ENCODE measurements at places on chromosomes 6 and 20.

DNA sequence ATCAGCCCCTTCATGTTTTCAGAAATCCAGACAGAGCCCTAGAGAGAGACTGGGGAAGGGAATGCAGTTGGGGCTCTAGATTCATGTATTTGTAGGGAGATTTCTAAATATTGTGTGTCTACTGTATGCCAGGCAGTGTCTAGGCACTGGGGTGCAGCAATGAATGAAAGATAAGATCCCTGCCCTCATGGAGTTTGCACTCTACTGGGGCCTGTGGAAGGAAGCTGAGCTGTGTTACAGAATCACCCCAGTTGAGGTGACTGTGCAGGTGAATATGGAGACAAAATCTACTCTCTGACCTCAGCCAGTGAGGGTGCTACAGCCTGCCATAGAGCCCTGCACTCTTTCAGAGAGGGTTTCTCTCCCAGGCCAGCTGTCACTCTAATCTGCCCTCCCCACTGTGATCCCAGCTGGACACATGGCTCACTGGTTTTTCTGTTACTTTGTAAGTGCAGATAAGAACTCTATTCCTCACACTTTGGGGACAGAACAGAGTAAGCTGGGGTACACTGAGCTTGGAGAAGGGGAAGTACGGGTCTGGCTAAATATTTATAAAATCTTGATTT lies 69.2 kb upstream of the E2F3 start:
- no peak for DNase-seq

- DNase-seq, result no peak
Observed at GRCh38 chr20:43473381-43473704, 15.6 kb downstream of the SRSF6 start.

DNA sequence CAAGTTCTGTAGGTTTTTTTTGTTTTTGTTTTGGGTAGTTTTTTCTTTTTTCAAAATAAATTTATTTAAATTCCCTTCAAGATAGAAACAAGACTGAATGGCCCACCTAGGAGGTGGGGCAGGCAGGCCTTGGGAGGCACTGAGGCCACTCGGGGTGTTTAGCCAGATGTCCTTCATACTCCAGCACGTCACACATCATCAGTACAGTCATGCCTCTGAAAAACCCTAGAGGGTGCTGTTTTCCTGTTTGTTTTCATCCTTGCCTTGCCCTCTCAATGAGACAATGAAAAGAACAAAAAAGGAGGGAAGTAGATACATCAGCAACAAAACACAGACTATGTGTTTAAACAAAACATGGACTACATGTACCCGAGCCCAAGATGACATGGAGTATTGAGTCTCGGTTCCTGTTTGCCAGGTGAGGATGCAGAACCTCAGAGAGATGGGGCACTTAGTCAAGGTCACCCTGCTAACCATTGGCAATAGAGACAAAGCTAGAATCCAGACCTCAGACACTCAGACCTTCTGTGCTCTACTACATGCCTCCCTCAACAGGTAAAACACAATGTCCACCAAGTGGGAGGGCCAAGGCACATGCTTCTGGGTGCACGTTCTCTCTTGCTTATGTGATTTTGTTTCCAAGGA lies 26.8 kb upstream of the CLIC5 start:
- no peak for DNase-seq

DNA sequence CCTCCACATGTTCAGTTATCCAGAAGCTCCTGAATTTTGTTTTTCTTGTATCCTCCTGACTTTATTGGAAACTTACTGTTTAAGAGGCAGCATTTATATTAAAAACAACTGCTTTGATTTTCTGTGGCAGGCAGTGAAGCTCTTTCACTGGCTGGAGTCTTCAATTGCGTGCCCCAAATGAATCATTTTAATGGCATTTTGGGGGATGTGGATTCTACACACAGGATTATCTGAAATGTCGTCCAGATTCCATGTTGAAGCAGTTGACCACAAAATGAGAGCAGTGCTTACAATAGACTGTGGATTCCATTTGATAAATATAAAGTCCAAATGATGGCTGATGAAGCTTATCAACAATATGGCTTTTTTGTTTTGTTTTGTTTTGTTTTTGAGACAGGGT lies 41.0 kb upstream of the HIVEP1 start:
- DNase-seq, result no peak

DNA sequence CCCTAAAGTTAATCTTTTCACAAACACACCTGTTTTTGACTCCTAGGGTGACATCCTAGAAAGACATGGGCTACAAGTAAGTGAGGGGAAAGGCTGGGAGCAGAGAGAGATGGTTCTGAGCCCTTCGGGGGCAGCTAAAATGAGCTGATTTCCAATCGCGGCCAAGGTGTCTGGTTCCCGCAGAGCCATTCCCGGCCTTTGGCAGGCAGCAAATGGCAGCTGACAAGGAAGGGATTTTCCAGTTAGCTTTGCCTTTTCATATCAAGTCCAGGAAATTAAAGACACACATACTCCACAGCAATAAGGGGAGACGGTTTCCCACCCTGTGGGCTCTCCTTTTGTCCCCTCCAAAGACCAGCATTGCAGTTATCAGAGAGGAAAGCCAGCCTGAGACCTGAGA lies 228.5 kb downstream of the ZMYND8 start:
- DNase-seq, result no peak

- no peak for DNase-seq
Observed at GRCh38 chr6:25553502-25553901, 98.5 kb upstream of the SCGN start.

GRCh38 chr6:288866-289265 lies 3.4 kb upstream of the DUSP22 start:
- no peak for DNase-seq

DNA sequence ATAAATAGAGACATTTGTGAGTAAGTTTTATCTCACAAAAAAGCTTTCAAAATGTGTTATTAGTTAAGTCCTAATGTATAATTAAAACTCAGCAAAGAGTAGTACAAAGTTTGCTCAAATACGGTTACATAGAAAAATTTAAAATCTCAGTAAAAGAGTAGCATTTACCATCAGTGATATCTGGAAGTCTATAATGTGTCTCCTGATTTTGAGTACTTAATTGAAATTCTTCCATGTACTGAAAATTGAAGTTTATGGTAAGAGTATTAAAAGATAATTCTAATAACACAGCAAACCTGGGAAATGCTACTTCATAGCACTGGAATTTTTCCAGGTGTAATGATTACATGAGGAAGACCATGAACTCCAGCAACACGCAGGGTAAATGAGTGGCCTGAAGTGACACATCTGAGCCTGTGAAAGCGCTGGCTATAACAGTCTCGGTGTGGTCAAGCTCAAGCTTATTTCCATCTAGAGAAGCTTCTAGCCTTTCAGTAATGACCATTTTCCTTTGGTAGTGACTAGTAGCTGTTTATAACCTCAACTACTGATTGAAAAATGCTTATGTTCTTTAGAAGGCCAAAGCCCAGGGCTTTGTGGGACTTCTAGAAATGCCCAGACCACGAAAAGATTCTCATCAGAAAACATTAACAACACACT lies 203.2 kb downstream of the ISM1 start:
- no peak for DNase-seq

GRCh38 chr6:36612101-36612625 lies 18.0 kb downstream of the SRSF3 start:
- no peak for DNase-seq

GRCh38 chr20:41150664-41151063 lies 13.3 kb downstream of the PLCG1 start:
- no peak for DNase-seq

GRCh38 chr6:107657373-107657754 lies 166.7 kb downstream of the SCML4 start:
- DNase-seq, result no peak

GRCh38 chr20:55424968-55425367 lies 580.4 kb downstream of the CBLN4 start:
- DNase-seq, result no peak

- DNase-seq, result no peak
Observed at GRCh38 chr6:43621078-43621835, 7.8 kb downstream of the GTPBP2 start.

GRCh38 chr20:2346188-2346587 lies 34.5 kb upstream of the TGM6 start:
- no peak for DNase-seq

DNA sequence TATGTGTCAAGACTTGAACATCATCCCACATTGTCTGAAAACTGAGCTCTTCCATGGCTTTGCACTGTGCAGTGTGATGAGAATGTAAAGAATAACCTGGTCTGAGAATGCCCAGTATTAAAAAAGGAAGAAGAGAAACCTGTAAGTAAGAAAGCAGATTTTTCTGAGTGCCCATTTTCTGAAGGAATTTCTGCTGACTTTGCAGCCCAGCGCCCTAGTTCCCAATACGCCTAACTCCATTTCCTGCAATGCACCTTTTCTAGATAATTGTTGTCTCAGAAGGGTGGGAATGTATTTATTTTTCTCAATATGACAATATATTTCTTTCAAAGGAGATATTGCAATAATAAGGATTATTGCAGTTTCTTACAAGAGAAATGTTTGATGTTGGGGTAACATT lies 231.5 kb downstream of the HAO1 start:
- DNase-seq, result no peak

DNA sequence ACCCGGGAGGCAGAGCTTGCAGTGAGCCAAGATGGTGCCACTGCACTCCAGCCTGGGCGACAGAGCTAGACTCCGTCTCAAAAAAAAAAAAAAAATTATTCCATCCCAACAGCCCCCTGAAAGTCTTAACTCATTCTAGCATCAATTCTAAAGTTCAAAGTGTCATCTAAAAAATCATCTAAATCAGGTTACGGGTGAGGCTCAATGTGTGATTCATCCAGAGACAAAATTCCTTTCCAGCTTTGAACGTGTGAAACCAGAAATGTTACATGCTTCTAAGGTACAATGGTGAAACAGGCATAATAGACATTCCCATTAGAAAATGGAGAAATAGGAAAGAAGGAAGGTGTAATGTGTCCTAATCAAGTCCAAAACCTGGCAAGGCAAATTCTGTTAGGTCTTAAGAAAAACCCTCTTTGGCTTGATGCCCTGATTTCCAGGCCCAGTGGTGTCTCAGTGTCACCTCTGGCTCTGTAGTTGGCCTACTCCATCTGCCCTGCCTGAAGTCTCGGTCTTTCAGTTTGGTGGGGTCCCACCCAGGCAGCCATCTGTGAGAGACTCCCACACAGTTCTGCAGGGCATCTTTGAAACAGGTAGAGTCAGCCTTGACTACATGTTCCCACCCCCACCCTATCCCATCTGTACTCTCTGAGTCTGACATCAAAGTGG lies 43.5 kb downstream of the HFE start:
- DNase-seq, result no peak

GRCh38 chr6:113854531-113855499 lies 2.3 kb upstream of the MARCKS start:
- DNase-seq, result no peak

DNA sequence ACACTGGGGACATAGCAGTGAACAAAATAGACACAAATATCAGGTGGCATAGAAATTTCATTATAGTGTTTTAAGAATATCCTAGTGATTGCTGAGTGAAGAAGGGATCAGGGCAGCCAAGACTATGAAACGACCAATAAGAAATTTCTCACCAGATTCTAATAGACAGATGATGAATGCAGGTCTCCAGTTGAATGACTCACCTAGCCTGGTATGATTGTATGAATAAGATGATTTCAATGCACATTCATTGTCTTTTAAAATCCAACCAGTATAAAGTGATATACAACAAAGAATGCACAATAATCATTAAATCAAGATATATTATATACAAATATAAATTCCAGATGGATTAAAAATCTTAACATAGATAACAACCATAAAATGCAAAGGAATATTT lies 124.5 kb upstream of the TENT5A start:
- DNase-seq, result no peak

- no peak for DNase-seq
Observed at GRCh38 chr6:35311390-35312075, 13.9 kb downstream of the DEF6 start.

DNA sequence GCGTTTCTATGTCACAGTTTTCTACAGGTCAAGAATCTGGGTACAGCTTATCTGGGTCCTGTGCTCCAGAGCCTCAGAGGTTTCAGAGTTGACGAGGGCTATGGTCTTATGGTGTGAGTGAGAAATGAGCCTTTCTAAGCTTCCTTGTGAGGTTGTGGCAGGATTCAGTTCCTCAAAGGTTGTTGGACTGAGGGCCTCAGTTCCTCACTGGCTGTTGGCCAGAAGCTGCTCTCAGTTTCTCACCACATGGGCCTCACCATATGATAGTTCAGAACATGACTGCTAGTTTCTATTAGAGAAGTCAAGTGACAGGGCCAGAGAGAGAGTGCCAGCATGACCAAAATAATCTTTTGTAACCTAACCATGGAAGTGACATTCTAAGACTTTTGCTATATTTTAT lies 96.1 kb downstream of the NUS1 start:
- DNase-seq, result no peak

- no peak for DNase-seq
Observed at GRCh38 chr6:14549871-14550270, 432.3 kb downstream of the CD83 start.

- no peak for DNase-seq
Observed at GRCh38 chr6:22696481-22696880, 127.1 kb downstream of the HDGFL1 start.

GRCh38 chr6:158080849-158081656 lies 87.0 kb downstream of the SERAC1 start:
- DNase-seq, result no peak

DNA sequence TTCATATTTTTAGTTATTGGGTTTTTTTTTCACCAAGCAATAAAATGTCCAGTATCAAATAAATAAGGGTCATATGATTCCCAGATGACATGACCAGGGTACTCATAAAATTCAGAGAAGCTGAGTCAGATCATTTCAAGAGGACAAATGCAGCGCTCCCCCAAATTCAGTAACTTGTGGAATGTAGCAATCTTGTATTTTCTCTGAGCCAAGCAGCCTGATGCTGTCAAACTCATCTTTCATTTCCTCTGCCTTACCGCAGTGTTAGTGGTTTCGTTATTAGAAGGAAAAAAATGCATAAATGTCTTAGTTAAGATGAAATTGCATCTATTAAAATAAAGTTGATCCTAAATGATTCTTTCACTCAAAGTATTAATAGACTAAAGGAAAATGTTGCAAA lies 57.8 kb upstream of the EDN1 start:
- DNase-seq, result no peak

GRCh38 chr6:13447949-13448724 lies 39.3 kb downstream of the GFOD1 start:
- DNase-seq, result no peak

- DNase-seq, result peak; percentile 16
Observed at GRCh38 chr6:37696220-37696840, 1.4 kb downstream of the MDGA1 start.

DNA sequence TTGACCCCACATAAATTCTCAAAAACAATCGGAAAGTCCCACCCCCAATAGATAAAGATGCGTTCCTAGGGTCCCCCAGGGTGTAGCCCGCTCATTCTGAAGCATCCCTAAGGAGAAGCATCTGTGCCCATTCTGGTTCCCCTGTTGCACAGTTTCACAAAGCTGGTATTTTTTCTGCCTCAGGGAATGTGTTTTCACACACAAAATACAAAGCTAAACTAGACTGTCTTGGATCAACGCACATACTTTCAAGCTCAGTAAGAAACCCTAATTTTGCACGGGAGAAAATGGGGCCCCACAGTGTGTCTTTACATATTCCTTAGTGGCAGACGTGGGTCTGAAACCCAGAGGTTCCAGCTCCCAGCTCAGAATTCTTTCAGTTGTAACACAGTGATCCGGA lies 6.1 kb downstream of the FOXQ1 start:
- DNase-seq, result no peak
